PC-3 (cell line): ENCODE measurements at places on chromosomes 6 and 20. TPM values are rescaled to one million over a fixed set of nuclear protein-coding genes. Genes with fewer than 3 reads are reported as not detected.

DNA sequence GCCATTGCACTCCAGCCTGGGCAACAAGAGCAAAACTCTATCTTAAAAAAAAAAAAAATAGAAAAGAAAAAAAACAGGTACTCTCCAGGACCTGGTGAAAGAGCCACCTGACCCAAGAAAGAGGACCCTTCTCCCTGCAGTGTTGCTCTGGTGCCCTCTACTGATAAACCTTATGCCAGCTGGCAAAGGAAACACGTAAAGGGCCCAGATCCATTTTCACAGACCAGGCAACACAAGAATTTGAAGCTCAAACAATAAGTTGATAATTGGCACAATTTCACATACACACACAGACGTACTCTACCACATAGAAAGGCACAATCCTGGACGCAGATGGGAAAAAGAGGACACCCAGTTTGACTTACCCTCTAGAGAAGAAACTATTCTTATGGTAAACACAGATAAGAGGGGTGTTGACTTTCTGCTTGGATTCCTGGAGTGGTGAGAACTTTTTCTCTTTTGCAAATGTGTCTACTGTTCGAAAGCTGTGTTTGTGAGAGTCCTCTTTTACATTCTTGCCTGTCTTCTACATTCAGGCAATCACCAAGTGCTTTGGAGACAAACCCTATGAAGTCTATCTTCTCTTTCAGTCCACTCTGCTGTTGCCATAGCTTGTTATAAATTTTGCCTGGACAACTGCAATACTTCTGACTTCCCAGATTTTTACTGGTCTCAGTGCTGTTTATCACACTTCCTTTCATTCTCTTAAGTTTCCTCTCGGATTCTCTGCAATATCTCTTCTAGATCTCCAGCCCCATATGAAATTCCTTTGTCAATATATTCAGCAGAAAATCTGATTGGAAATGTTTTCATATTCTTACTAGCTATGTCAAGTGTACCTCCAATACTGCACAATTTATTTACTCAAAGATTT, 6.4 kb upstream of the SNRPB start:
- DNase-seq = no peak
- no peak overlapping the region for H3K4me3 ChIP-seq
- no peaks in the 10 kb centered on the region for H3K4me1 ChIP-seq
- no peak overlapping the region for H3K27ac ChIP-seq
- no peaks in the 10 kb centered on the region for H3K36me3 ChIP-seq

The PPP1R11 gene
- 49.5 and 58.8 TPM in 2 replicates for total RNA-seq

The TRIM31 gene
- 0.11 and 0.52 TPM in 2 replicates for total RNA-seq

- H3K27me3 ChIP-seq = no peaks in the 10 kb centered on the region
- H3K27ac ChIP-seq = no peak overlapping the region
- DNase-seq = no peak
Observed at GRCh38 chr6:136701045-136701444, 91.2 kb downstream of the MAP3K5 start.

DNA sequence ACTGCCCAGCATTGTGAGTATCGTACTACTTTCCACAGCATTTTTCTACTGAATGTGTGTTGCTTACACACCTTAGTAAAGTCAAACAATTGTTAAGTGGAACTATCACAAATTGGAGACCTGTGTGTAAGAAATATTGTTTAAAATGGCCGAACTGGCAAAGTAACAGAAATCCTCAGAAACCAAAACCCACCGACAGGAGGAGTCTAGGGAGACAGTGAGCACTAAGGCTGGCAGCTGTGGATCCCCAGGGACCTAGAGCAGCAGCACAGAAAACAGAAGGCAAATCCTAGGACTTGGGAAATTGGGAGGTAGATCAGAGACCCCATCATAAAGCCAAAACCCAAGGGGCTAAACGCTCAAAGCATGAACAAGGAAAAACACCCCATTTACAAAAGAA, 69.9 kb downstream of the SESN1 start:
- no peak overlapping the region for H3K4me3 ChIP-seq
- H3K27ac ChIP-seq = no peak overlapping the region
- no peak for DNase-seq
- H3K27me3 ChIP-seq = no peaks in the 10 kb centered on the region

GRCh38 chr6:116168148-116168547, 42.2 kb upstream of the COL10A1 start:
- no peak for DNase-seq
- H3K27me3 ChIP-seq = no peaks in the 10 kb centered on the region
- no peak overlapping the region for H3K27ac ChIP-seq
- H3K4me1 ChIP-seq = no peaks in the 10 kb centered on the region; the same call in 1 of the 2 replicates

- no peaks in the 10 kb centered on the region for H3K27me3 ChIP-seq
- no peaks in the 10 kb centered on the region for H3K36me3 ChIP-seq
- no peak overlapping the region for H3K4me3 ChIP-seq
- peaks cover 19% of the 10 kb centered on the region for H3K4me1 ChIP-seq
Observed at GRCh38 chr6:109896341-109896740, 81.8 kb upstream of the GPR6 start.

The NUS1 gene
- 12.7 and 18.0 TPM in 2 replicates for total RNA-seq

DNA sequence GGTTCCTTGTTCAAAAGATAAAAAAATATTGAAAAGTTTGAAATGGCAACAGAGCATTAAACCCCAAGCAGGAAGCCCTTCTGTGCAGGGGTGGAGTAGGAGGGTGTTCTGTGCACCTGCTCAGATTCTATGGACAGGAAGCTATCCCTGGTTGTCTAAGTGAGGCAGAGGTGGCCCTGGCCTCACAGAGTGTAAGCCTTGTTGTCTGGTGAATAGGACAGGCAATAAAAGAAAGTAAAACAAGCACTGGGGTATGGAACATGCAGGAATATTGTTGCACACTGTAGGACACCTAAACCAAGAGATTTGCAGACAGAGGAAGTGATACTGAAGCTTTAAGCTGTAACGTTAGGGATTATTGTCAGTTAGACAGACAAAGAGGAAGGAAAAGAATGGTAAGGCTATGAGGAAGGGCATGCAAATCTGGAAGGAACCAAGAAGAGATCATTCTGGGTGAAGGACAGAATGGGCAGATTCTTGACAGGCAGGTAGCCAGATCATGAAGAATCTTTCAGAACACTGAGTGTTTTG, 66.8 kb downstream of the TBC1D7 start:
- no peak overlapping the region for H3K27ac ChIP-seq
- no peak overlapping the region for H3K4me3 ChIP-seq
- H3K36me3 ChIP-seq = no peaks in the 10 kb centered on the region
- DNase-seq = no peak

DNA sequence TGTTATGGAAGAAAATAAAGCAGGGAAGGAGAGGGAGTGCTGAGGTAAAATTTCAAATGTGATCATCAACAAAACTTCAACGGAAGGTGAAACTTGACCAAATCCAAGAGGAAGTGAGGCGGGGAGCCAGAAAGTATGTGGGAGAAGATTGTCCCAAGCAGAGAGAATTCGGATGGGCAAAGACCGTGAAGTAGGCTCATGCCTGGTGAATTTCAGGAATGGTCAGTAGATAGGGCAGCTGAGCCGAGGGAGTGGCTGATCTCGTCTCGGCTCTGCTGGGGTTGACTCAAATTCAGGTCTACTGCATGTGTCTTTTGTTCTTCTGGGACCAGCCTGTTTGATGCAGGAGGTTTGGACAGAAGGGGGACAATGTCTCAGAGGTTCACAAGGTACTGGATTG, 7.0 kb upstream of the CSNK2A1 start:
- no peak overlapping the region for H3K4me3 ChIP-seq
- H3K4me1 ChIP-seq = no peaks in the 10 kb centered on the region
- no peak for DNase-seq
- H3K27me3 ChIP-seq = peaks cover 8% of the 10 kb centered on the region; the same call in 1 of the 2 replicates

DNA sequence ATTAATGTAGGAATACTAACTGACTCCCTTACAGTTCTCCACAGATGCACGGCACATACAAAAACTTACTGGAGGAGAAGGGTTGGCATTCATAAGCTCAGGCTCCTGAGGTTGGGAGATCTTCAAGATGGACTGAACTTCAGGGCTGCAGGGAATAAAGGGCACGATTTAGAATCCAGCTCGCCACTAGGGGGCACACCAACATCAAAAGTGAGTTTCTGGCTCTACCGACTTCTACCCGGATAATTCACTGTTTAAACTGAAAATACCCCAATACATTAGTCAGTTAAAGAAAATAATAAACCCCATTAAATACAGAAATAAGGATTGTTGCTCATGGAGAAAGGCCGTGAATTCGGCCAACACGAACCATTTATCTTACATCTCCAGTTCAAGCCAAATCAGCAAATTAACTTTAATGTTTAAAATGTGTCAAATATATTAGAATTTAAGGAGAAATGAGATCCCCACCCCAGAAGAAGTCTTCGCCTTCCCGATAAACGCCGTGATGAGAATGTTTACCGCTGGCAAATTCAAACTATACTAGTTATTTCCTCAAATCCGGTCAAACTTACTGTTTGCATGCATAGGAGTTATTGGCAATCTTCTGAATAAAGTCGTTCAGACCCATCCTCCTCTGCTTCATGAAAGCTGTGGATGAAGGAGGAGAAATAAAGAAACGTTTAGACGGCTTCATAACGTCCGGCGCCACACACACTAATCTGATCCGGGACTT, 121.7 kb upstream of the SLC2A12 start:
- peak; percentile 85 for DNase-seq
- peak overlapping the region; percentile 95 for H3K4me3 ChIP-seq
- H3K27ac ChIP-seq = peak overlapping the region; percentile 50
- H3K4me1 ChIP-seq = peaks cover 7% of the 10 kb centered on the region; the same call in 1 of the 2 replicates

DNA sequence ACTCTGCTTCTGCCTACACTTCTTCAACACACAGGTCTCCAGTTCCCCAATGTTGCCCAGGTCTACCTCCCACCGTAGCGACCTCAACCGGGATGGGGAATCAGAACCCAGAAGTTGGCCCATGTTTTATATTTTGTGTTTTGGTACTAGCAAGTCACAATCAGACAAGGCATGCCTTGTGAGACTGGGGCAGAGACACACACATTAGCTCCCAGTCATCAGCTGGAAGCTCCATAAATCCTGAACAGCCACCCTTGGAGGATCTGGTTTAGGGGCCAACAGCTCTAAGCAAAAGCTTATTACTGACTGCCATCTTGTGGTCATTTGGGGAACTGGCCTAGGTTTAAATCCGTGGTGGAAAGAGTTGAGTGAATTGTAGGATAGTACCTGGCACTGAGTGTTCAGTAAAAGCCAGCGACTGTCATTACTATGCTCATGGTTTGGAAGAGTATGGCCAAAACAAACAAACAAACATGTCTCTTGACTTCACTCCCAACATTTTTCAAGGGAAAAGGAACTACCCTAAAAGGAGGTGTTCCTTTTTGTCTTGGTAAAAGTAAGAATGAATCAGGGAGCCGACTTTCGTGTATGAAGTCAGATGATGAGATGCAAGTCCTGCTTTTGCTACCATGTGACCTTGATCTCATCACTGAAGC, 40.5 kb downstream of the PIM1 start:
- peak; percentile 94 for DNase-seq
- H3K4me3 ChIP-seq = no peak overlapping the region
- no peak overlapping the region for H3K27ac ChIP-seq
- H3K27me3 ChIP-seq = no peaks in the 10 kb centered on the region
- no peaks in the 10 kb centered on the region for H3K36me3 ChIP-seq

- DNase-seq = no peak
- no peaks in the 10 kb centered on the region for H3K27me3 ChIP-seq
- H3K4me1 ChIP-seq = peaks cover 51% of the 10 kb centered on the region
- no peaks in the 10 kb centered on the region for H3K36me3 ChIP-seq
Observed at GRCh38 chr6:26029857-26030653, 57.2 kb upstream of the HFE start.

The RUNX2 gene
- total RNA-seq = 3.8 and 7.3 TPM in 2 replicates

DNA sequence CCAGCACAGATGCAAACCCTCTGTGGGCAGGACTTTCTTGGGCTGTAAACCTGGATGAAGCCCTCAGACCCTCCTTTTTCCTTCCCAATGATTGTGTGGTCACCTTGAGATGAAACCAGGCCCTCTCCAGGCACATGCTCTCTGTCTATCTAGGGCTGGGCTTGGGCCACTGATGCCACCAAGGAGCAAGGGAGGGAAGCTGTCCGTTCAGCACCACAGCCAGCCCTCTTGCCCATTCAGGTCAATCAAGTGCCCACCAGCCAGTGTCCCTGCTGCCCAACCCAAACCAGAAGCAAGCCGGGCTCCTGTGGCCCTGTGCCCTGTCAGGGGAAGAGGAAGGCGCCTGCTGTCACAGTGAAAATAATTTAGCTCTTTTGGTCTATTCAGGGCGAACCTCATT, 8.0 kb downstream of the STMN3 start:
- H3K27me3 ChIP-seq = no peaks in the 10 kb centered on the region
- no peak for DNase-seq
- no peak overlapping the region for H3K27ac ChIP-seq

DNA sequence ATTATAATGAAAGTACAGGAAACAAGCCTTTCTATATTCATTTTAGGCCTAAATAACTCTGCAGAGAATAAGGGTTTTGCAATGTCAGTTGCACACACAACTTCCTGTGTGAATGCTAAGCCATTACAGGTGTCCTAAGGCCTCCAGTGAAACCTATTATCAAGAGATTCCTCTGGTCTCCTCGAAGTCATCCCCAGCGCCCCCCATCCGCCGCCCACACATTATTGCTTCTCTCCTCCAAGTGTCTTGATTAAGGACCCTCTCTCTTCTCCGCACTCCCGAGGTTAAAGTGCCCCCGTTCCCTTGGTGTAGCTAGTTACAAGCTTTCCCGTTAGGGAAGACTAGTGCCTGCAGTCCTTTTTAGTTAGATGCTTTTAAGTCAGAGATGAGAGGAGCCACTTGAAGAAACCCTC, 1.3 kb downstream of the HIVEP2 start:
- peak overlapping the region; percentile 94 for H3K4me3 ChIP-seq
- DNase-seq = peak; percentile 23
- H3K4me1 ChIP-seq = peaks cover 30% of the 10 kb centered on the region

DNA sequence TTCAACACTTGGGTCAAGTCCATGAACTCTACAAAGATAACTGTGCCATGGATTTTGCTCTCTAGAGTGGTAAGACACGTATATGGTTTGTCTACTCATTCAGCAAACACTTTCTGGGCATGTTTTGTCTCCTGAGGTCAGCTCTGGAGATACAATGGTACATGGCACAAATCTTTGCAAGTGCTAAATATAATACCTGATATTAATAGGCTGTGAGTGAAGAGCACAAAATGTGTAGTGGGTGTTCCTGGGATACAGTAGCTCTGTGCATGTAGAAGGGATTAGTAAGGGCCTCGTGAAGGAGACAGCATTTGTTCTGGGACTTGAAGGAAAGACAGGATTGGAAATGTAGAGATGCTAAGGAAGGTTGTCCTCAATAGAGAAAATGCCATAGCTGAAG, 360.9 kb downstream of the BCKDHB start:
- no peak overlapping the region for H3K27ac ChIP-seq
- no peaks in the 10 kb centered on the region for H3K27me3 ChIP-seq
- H3K36me3 ChIP-seq = no peaks in the 10 kb centered on the region
- no peak overlapping the region for H3K4me3 ChIP-seq
- H3K4me1 ChIP-seq = no peaks in the 10 kb centered on the region

DNA sequence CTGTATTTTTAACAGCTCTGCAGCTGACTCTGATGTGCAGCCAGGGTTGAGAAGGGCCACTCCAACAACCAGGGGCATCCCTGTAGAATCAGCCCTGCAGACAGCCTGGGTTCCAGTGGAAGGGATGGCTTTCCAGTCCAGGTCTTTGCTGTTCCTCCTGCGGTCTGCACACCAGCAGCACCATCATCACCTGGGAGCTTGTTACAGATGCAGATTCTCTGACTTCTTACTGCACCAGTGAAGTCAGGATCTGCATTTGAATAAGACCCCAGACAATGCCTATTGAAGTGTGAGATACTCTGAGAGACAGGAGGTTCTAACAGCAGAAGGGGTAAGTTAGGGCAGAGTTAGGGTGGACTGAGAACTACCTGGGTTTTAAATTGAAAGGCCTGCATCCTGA, 151.3 kb downstream of the F13A1 start:
- peaks cover 18% of the 10 kb centered on the region for H3K27me3 ChIP-seq
- H3K27ac ChIP-seq = no peak overlapping the region
- no peak for DNase-seq
- H3K4me1 ChIP-seq = no peaks in the 10 kb centered on the region
- H3K36me3 ChIP-seq = no peaks in the 10 kb centered on the region
- no peak overlapping the region for H3K4me3 ChIP-seq
